ENCODE measurements at places on chromosomes 13 and 19. TPM values are rescaled to one million over a fixed set of nuclear protein-coding genes. Genes with fewer than 3 reads are reported as not detected.

DNA sequence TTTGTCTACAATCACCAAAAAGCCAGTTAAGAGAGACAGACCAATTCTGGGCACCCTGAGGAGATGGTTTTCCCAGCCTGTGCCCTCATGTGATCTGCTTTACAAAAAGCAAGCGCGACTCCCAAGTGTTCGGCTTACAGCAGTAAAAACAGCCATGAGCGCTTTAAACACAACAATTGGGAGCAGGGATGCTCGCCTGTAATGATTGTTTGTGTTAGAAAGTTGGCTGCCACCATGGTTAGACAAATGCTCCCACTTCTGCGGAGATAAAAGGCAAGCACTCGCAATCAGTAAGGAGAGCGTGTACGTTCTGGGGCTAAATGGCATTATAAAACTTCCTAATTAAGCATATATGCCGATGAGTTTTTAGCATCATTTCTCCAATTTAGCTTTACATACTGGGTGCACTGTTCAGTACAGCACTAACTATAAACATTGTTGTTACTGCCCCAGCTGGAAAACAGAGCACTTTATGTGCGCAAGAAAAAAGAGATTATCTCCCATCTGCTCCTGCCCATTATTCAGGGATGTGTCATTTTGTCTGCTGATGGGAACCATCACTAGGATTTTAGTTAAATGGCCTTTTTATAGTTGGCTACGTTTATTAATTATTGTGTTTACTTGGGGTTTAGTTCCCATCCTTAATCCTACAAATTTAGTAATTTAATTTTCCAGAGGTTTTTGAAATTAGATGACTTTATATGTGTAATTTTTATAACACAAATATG, 309.3 kb upstream of the MAB21L1 start:
- no peak for DNase-seq

DNA sequence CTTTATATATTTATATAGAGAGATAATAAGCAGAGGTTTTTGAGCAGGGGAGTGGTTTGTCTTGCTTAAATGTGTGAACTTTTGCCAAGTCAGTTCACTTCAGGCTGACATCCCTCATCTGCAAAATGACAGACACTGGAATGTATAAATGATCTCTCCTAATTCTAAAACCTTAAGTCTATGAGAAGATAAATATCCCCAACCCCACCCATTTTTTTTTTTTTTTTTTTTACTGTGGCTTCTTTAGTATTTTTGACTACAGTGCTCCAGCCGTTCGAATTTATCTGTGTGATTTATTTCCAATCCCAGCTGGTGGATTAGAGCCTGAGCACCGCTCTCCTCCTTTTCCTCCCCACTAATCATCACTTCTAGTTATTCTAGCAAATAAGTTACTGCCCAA, 234.8 kb downstream of the DACH1 start:
- no peak for DNase-seq

DNA sequence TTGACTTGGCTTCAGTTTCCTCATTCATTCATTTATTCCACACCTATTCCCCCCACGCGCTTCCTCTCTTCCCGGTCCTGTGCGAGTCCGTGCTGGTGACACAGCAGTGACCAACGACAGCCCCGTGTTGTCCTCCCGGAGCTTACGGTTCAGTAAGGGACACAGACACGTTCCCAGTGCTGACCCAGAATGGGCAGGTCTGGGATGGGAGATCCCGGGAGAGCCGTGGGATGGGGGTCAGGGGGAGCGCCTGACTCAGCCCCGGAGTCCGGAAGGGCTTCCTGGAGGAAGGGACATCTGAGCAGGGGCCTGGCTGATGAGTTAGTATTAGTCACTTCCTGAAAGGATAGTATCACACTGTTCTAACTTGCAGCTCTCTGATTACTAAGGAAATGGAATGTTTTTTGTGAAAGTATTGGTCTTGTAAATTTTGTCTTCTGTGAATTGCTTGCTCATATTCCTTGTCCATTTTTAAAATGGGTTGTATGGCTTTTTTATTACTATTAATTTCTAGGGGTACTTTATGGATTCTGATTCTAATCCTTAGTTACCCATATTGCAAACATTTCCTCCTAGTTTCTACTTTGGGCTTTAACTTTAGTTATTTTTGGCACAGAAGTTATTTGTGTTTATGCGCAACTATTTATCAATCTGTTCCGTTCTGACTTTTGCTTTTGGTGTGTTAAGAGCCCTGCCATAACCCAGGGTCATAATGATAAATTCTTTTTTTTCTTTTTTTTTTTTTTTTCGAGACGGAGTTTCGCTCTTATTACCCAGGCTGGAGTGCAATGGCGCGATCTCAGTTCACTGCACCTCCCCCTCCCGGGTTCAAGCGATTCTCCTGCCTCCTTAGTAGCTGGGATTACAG, 708 bp upstream of the ERCC1 start:
- peak; percentile 98 for DNase-seq

GRCh38 chr19:39963898-39964297, 7.1 kb upstream of the PSMC4 start:
- DNase-seq, result no peak

- DNase-seq, result no peak
Measured at GRCh38 chr13:93736081-93736480, 509.5 kb downstream of the GPC6 start.

Gene MBOAT7
- 74.9 TPM for total RNA-seq

Gene FSD1
- 28.3 TPM for total RNA-seq

GRCh38 chr19:18013210-18014111, 5.5 kb downstream of the ARRDC2 start:
- no peak for DNase-seq

GRCh38 chr13:36973621-36974295, 25.4 kb downstream of the ALG5 start:
- DNase-seq, result no peak

DNA sequence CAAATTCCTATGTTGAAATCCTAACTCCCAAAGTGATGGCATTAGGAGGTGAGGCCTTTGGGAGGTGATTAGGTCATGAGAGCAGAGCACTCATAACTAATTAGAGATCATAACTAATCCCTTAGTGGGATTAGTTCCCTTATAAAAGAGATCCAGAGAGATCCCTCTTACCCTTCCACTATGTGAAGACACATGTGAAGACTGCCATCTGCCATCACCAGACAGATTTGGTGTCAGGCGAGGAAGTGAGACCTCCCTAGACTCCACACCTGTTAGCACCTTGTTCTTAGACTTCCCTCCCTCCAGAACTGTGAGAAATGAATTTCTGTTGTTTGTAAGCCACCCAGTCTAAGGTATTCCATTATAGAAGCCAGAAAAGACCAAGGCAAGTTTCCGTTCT, 112.2 kb downstream of the NDFIP2 start:
- DNase-seq, result no peak

Gene ICAM4
- total RNA-seq, result not detected

Gene FFAR2
- not detected for total RNA-seq

Gene ZNF471
- total RNA-seq, result 0.12 TPM

- no peak for DNase-seq
Measured at GRCh38 chr13:48901781-48902180, 73.9 kb upstream of the FNDC3A start.

- DNase-seq, result no peak
Measured at GRCh38 chr13:40345149-40345514, 321.3 kb downstream of the FOXO1 start.

GRCh38 chr19:43778651-43779050, 2.1 kb downstream of the KCNN4 start:
- DNase-seq, result no peak

Gene SRRM5
- not detected for total RNA-seq

GRCh38 chr13:65868099-65868498, 1362.0 kb downstream of the PCDH9 start:
- DNase-seq, result no peak

DNA sequence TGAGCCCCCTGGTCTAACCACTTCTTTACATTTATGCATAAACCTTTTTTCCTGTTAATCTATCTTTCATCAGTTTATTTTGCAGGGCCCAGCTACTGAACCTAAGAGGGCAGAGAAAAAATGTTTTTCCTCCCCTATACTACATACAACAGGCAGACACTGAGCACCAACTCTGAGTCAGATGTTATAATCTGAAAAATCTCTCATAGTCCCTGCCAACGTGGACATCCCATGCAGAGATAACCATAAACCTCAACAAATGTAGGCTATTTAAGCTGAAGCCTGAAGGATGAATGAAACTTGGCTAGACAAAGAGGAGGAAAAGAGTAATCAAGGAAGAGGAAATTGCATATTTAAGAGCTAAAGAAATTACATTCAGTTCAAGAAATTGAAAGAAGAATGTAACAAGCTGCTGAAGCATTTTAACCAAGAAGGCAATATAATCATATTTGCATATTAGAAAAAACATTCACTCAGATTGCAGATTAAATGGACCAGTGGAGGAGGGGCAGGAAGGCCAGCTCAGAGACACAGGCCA, 2.6 kb downstream of the NEK3 start:
- no peak for DNase-seq

- DNase-seq, result no peak
Measured at GRCh38 chr13:75329723-75330122, 152.2 kb downstream of the TBC1D4 start.

Gene KLF12
- total RNA-seq, result 6.6 TPM

Gene GAPDHS
- not detected for total RNA-seq

Gene CABP5
- total RNA-seq, result not detected

DNA sequence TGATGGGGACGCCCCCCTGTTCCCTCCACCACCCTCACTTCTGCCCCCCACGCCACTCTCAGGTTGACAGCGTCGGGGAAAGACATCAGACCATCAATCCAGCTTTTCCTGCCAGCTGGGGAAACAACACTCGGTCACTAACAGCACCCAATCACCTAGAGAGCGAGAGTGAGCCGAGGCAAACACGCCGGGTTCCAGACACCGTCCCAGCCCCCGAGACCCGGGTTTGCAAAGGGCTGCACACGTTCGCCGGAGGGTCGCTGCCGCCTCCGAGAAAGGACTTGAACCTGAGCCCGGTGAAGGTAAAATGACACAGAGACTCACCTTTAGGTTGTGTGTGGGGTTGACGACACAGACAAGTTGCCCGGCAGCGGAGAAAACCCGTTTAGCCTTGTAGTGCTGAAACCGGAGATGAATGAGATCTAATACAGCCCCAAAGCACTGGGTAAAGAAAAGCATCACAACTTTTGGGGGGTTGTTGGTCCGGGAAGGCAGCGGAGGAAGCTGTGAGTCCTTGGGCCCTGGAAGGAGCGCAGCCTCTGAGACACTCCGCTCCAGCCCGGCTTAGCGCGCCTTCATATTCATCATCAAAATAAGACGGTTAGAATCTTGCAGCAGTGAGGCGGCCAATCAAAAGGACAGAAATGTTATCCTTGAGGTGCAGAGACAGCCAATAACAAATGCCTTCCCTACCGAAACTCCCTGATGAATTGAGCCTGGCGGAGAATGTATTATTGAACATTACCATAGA, at the start of gene SIAH3:
Gene SIAH3 (minus strand): TSS at position 583 of the 751 bp plus-strand sequence. CDS start 124 bp downstream, at position 459.
- peak; percentile 40 for DNase-seq

Gene LMTK3
- total RNA-seq, result under 0.01 TPM

Gene KLK12
- total RNA-seq, result not detected

Gene CDX2
- not detected for total RNA-seq

Gene GDF15
- 7.3 TPM for total RNA-seq

DNA sequence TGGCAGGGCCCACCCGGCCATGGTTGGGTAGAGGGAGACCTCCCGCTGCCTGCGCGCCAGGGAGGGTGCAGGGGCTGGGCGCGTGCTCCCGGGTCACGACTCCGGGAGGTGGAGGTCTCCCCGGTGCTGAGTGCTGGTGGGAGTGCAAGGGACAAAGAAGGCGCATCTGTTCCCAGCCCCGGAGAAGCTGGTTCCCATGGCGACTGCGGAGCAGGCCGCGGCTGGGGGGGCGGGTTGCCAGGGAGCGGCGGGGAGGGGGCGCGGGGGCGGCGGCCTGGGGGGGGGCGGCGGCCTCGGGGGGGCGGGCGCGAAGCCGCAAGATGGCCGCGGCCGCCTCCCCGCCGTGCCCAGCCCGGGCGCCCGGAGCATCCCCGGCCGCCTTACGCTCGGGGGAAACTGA, 1.2 kb downstream of the CBARP start:
- DNase-seq, result no peak

Gene ZNF729
- total RNA-seq, result not detected

Gene TGFBR3L
- total RNA-seq, result not detected

Gene MIPEP
- 15.5 TPM for total RNA-seq

- no peak for DNase-seq
Measured at GRCh38 chr13:84649853-84650252, 767.6 kb upstream of the SLITRK1 start.

DNA sequence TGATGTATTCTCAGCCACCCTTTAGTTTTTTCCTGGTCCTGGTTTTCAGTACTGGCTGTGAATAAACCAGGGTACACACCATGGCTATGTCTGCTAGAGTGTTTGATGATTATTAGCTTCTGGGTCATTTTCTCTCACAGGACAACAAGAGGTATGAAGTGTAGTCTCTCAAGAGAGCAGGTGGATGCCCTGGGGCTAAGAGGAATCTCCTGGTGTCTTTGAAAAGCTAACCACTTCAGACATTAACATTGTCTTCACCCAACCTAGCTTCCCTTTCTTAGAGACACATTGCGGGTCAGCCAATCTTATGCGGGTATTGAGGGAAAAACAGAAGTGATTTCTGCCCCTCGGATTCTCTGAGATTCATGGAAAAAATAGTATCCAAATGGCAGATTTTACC, 1.6 kb downstream of the ZNF730 start:
- DNase-seq, result no peak

DNA sequence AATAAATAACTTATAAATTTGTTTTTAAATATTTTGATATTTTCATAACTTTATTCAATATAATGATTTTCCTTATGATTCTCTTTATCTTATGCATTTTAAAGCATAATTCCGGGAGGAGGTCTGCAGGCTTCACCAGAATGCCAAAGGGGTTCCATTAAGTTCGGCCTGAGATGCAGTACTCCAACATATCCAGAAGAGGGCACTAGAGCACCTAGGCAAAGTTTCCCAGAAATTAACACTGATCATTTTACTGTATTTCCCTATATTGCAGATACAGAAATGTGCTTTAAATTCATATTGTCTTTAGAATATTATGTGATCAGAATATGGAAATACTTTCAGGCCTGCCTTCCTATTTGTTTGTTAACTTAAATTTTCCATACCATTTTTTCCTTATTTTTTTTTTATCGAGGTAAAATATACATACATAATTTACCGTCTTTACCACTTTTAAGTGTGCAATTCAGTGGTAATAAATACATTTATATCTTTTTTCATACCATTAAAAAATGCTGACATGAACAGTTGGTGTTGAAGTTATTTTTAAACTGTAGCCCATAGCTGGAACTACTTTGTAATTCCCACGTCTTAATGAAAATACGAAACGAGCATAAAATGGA, 58.9 kb upstream of the TM9SF2 start:
- peak; percentile 21 for DNase-seq

Gene PEAK3
- not detected for total RNA-seq

DNA sequence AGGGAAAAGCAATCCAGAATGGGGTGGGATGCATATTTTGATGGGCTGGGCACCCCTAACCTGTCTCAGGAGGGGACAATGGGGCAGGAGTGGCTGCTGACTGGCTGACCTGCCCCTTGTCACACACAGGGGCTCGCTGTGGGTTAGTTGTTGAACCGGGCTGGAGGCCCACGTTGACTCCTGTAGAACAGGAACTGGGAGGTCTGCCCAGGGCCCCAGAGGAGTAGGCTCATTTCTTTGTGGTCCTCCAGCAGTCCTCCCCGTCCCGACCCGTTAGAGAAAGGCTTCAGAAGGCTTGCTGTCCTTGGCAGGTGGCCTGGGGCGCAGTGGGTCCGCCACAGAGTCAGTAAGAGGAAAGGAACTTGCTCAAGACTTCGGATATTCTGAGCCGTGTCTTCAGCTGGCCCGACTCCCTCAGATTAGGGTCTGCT, 70.1 kb downstream of the COL4A1 start:
- no peak for DNase-seq
